Stimulated activated CD4-positive, alpha-beta T cell treated with anti-CD3 and anti-CD28 coated beads, Interleukin-4, amount 100 ng/mL, for 24 hours (primary cell): ENCODE measurements at places on chromosomes 1 and 21.

DNA sequence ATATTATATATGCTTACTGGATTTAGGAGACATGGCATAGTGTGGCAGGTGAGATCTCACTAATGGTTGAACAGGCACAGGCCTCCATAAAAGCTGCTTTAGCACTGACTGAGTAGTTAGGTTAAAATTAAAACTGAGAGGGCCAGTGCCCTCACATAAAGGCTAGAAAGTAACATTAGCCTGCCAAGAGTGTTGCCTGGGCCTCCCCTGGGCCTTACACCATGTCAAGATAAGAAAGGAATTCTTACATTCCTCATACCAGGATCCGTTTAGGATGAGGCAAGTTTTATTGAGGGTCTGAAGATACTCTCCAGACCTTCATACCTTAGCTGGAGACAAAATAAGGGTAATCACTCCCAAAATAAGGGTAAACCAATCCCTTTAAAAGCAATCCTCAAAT lies 1011.8 kb downstream of the PLA2G4A start:
- no peak for DNase-seq

DNA sequence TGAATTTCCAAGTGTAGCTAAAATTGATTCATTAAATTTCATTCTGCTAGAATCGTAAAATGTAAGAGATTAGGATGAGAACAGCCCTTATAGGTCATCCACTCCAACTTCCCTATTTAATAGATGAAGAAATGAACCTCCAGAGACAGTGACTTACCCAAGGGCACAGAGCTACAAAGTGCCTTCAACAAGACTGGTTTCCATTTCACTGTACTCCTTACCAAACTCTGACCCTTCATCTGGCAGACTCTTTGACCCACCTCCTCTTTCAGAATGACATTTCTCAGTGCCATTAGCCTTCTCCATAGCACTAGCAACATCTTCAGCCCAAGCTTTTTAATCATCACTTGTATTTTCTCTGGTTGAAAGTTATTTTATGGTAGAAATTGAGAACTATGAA lies 161.3 kb downstream of the NEK7 start:
- DNase-seq, result no peak

DNA sequence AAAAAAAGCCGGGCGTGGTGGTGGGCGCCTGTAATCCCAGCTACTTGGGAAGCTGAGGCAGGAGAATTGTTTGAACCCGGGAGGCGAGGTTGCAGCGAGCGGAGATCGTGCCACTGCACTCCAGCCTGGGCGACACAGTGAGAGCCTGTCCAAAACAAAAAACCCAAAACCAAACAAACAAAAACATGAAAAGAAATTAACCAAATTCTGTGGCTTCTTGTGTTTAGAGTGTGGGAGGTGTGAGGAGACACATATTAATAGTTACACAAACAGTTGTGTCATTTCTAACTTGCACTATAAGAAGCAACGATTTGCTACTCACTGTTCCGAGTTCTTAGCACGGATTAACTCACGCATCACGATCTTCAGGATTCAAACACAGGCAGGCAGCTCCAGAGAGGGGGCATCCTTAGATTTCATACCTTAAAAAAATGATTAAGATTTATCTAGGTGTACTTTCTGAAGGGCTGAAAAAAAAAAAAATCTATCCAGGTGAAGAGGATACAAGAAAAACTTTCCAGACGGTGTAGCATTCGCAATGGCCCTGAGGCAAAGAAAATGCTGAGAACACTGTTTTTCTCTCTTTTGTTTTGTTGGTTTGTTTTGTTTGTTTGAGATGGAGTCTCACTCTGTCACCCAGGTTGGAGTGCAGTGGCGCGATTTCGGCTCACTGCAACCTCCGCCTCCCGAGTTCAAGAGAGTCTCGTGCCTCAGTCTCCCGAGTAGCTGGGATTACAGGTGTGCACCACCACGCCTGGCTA lies 713 bp upstream of the HMGCL start:
- no peak for DNase-seq

- no peak for DNase-seq
These were observed 135.8 kb downstream of the VAV3 start for GRCh38 chr1:107829036-107829770.

- peak; percentile 13 for DNase-seq
These were observed 6.5 kb downstream of the CAPN9 start for GRCh38 chr1:230753586-230754251.

DNA sequence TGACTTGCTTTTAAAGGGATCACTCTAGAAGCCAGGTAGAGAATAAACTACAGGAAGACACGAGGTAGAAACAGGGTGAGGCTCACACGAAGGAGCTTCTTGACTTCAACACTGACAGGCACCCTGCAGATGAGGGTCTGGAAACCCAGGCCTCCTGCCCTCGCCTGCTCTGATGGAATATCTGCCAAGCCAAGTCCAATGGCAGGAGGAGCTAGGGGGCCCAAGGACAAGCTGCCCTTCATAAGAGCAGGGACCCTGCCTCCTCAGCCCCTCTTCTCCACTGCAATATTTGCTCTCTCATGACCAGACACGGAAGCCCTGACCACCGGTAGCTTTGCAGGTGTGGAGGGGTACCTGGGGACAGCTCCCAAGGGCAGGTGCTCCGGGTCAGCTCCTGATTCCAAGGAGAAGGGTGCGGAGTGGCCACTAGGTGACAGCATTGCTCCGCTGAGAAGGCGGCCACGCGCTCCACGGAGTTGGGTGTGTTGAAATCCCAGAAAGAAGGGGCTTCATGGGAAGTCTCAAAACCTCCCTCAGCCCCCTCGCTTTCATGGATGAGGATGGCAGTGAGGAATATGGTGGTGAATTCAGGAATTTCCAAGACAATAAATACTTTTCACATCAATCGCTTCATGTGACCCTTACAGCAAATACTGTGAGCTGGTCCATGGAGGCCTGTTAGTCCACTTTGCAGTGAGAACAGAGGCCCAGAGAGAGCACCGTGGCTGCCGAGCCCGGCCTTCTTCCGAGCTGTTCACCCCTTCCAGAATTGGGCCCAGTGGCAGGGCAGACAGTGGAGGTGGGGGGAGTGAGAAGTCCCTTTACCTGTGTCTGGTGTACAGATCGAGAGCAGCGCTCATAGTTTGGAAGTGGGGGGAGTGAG lies 33.2 kb upstream of the PAX7 start:
- peak; percentile 61 for DNase-seq

DNA sequence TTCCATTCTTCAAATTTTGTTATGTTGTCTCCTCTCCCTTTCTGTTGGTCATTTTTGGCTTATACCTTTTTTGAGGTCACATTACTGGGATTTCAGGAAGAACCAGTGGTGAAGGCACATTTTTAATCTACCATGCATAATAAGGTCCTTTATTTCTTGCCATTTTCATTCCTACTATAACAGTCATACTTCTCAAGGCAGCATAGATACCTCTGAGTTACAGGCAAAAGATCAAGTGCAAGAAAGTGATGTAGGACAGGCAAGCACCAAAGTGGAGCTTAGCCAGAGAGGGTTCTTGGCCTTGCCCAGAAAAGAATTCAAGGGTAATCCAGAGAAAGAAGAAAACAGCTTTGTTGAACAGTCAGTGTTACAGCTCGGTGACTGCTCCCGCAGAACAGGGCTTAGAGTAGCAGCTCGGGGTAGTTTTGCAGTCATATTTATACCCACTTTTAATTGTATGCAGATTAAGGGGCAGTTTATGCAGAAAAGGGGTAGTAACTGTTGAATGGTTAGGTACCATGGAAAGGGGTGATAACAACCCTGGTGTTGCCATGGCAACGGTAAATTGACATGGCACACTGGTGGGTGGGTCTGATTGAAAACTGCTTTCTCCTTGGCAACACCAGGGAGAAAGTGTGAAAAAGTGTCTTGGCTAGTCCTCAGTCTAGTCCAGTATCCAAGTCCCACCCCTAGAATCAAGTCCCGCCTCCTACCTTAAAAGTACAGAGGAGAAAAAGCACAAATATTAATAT lies 39.6 kb upstream of the DOCK7 start:
- DNase-seq, result no peak

DNA sequence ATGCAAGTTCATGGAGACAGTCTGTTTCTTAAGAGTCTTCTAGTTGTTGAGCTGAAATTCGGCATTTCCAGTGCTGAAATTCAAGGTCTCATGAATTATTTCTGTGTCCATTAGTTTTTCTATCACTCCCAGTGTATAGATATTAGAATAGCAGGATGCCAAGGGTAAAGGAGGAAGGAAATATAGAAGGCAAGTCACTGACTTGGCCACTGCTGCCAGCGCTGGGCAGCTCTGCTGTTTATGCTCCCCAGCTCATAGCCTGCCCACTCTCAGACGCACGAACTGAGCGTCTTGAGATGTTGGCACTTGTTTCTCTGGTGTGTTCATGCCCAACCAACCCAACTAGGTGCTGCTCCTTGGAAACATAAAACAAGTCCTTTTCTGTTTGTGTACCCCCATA lies 110.1 kb downstream of the SLC45A1 start:
- no peak for DNase-seq

GRCh38 chr1:153509729-153510354 lies 25.9 kb downstream of the S100A6 start:
- peak; percentile 75 for DNase-seq

DNA sequence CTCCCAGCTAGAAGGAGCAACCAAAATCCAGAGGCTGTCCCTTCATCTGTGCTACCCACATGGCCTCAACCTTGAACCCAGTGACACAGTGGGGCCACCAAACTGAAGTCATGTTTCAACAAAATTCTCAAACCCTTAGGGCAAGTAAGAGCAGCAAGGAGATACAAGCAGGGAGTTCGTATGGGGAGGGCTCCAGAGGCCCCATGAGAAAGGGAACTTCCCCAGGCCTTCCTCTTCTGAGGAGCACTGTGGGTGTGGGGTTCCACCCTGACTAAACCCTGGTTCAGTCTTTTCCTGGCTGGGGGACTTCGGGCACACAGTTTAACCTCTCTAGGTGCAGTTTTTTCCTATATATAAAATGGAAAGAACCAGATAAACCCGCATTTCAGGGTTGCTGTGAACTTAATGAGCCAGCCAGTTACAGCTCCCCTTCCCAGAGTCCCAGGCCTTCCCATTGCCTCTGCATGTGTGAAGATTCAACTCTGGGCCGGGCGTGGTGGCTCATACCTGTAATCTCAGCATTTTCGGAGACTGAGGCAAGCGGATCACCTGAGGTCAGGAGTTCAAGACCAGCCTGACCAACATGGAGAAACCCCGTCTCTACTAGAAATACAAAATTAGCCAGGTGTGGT lies 8.0 kb upstream of the THEMIS2 start:
- peak; percentile 51 for DNase-seq

DNA sequence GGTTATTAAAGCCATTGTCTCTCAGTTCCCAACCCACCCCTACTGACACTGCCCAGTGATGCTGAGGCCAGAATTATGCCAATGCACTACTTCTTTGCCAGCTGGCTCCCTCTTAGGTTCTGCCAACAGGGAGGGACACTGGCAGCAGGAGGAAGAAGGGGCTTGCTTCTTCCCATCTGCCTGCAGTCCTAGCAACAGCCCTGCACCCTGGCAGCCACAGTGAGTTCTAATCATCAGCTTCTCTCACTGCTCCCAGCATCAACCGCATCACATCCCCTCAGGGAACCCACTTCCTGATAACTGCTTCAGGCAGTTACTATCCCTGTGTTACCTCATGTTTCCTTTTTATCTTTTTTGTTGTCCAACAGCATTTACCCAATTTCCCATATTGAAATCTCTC lies 86.2 kb downstream of the UBR4 start:
- peak; percentile 11 for DNase-seq

- no peak for DNase-seq
These were observed 664.4 kb downstream of the MATN1 start for GRCh38 chr1:30058970-30059369.

GRCh38 chr1:204672482-204673121 lies 12.9 kb downstream of the LRRN2 start:
- no peak for DNase-seq

GRCh38 chr21:46442938-46443337 lies 15.8 kb upstream of the DIP2A start:
- no peak for DNase-seq

DNA sequence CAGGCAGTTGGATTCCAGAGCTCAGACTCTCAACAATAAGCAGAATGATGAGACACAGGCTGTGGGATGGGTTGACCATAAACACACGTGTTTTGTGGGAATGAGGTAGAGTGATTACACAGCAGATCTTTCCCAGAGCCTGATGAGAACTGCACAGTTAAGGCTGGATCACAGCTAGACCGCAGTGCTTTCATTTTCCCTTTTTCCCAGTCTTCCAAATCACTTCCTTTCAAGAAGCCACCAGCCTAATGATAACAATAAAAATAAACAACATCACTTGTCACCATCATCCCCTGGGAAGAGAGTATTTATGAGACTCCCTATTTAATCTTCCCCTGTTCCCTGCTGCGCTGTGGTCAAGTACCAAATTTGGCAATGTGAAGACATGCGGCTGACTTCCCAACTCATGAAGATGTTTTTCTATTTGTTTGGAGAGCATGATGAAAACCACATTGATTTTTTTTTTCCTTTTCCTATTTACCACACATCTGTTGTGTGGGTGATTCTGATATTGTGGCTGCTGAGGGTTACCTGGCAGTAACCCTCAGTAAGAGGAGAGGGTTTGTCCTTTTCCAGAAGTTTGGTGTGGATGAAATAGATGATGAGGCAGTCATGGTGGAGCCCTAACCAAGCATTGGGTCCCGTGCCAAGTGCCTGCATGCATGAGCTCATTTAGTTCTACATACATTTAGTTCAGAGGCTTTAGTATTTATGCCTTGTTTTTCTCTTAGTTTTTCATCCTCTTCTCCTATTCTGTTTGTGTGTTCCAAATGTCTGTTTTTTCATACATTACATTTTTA lies 248.9 kb upstream of the HOOK1 start:
- DNase-seq, result no peak

GRCh38 chr1:17561561-17561985 lies 22.1 kb downstream of the ARHGEF10L start:
- DNase-seq, result no peak

GRCh38 chr1:222788402-222789156 lies 26.3 kb upstream of the DISP1 start:
- DNase-seq, result no peak

DNA sequence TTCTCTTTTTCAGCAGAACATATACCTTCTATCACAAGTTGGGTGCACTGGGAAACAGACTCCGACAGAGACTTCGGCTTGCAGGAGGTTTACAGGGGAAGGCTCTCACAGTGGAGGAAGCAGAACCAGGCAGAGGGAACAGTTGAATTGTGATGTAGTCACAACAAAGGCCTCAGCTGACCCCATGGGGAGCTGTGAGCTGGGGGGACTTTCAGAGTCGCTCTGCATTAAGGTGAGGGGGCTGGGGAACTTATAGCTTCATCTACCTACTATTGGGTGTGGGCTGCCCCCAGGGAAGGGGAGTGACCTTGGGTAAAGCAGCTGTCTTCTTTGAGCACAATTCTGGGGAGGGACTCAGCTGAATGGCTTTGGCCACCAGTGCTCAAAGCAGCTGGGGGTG lies 94.9 kb upstream of the POU3F1 start:
- no peak for DNase-seq

GRCh38 chr1:201649761-201650622 lies 111.1 kb downstream of the NAV1 start:
- DNase-seq, result no peak

GRCh38 chr1:156081917-156082308 lies 352 bp downstream of the MEX3A start:
- no peak for DNase-seq
